IPS-NIHi11 (cell line): ENCODE measurements at places on chromosomes 3 and 15.

GRCh38 chr3:2540115-2540514, 441.4 kb downstream of the CNTN4 start:
- DNase-seq = no peak

- no peak for DNase-seq
These were observed 531 bp downstream of the LZTFL1 start for GRCh38 chr3:45841420-45841756.

- peak; percentile 75 for DNase-seq
These were observed 1.8 kb downstream of the ZBTB38 start for GRCh38 chr3:141370065-141370533.

- DNase-seq = no peak
These were observed 11.4 kb downstream of the LAMP3 start for GRCh38 chr3:183151086-183151485.

- DNase-seq = no peak
These were observed 9.8 kb downstream of the ARPP19 start for GRCh38 chr15:52559022-52559421.
